ENCODE measurements at places on chromosomes 7 and 10.

GRCh38 chr7:67918158-67918557 lies 921.5 kb downstream of the TYW1 start:
- DNase-seq: peak; percentile 12

DNA sequence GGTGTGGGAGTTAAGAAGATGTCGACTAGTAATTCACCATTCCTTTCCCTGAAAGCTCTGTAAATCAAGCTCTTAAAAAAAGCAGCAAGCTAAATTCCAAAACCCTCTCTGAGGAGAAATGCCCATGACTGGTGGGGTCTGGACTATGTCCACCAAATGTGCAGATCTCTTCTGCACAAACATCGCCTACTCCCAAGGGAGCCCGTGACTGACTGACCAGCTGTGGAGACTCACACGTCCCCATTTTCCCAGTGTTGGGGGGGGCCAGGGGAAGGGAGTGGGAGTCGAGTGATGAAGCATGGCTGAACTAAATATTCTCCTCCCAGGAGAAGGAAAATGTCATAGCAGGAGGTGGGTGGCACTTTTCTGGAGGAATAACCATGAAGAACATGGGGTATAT lies 164.1 kb upstream of the HPS1 start:
- DNase-seq: no peak

DNA sequence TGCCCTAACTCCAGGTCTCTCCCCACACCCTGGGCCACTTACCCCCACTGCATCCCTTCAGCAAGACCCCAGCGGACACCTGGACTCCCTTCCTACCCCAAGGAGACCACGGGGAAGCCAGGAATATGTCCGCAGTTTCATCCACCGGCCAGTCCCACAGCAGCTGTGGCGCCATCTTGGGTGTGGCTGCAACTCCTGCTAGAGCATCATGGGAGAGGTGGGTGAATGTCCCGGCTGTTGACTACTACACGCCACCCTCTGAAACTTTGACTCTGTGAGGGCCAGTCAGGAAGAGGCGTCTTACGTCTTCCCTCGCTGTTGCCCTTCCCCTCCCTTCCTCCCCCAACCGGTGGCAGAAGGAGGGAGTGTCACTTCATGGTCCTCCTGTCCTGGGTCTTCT lies 238.3 kb upstream of the RNF32 start:
- no peak for DNase-seq

DNA sequence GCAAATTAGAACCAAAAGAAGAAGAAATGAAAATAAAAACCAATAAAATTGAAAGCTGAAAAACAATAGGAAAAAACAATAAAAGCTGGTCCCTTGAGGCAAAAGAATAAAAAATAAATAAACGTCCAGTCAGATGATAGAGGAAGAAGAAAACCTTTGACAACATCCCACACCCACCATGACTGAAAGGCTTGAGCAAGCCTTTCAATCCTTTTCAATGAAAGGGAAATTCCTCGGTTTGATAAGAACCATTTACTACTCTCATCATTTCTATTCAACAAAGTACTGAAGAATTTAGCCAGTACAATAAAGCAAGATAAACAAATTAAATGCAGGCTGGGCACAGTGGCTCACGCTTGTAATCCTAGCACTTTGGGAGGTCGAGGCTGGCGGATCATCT lies 3.8 kb downstream of the SLC25A40 start:
- DNase-seq: no peak

DNA sequence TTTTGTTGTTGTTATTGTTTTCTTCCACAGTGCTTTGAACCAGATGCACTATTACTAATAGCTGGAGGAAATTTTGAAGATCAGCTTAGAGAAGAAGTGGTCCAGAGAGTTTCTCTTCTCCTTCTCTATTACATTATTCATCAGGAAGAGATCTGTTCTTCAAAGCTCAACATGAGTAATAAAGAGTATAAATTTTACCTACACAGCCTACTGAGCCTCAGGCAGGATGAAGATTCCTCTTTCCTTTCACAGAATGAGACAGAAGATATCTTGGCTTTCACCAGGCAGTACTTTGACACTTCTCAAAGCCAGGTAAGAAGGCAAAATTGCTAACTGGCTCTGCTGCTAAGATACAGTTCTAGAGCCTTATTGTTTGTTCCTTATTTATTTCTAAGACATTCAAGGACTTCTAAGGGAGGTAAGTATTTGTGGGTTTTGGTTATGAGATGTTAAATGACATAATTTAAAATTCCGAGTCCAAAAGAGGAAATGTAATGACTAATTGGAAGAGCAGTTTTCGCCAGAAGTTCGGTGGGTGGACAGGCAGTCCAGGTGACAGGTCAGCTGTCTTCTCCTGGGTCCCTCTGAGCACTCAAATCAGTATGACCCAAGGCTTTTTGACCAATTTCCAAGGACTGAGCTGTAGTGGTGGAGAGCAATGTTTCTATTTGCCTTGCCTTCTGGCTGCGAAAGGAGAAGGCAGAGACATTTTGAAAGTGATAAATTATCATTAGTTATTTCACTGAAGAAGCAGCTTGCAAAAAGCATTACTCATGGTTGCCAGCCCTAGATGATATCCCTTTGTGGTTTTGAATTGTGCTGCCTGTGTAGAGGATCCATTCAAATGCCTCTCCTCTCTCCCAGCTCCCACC lies 10.1 kb downstream of the SLC39A12 start:
- no peak for DNase-seq

DNA sequence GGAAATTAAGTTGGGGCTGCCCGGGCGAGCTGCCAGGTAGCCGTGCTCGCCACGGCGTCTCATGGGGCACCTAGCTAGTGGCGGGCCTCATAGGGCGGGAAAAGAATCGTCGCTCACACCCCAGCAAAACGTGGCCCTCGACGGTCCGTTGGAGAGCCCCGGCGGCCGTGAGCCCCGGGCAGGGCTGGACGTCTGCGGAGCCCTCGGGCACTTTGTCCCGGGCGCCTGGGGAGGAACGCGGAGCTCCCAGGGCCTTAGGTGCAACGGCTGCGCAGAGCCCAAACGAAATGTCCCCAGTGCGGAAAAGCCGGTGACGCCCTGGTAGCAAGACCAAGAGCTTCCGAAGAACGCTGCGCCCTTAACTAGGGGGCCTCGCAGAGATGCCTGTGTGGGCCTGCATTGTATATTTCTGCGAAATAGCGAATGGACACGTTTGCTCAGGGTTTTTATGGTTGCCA lies 866 bp upstream of the SFMBT2 start:
- peak; percentile 21 for DNase-seq

GRCh38 chr7:19030281-19030680 lies 87.2 kb downstream of the TWIST1 start:
- no peak for DNase-seq

GRCh38 chr10:24210501-24210900 lies 1.6 kb downstream of the KIAA1217 start:
- no peak for DNase-seq

- no peak for DNase-seq
Observed at GRCh38 chr10:13316635-13317311, 16.9 kb upstream of the PHYH start.
